ENCODE measurements at places on chromosomes 1 and 21. TPM values are rescaled to one million over a fixed set of nuclear protein-coding genes. Genes with fewer than 3 reads are reported as not detected.

Gene SERINC2
- total RNA-seq, result 25.3 TPM

Gene OR2T33
- total RNA-seq, result not detected

Gene TPM3
- total RNA-seq, result 459 TPM

Gene TCEA3
- 0.33 TPM for total RNA-seq

Gene PIK3C2B
- 8.7 TPM for total RNA-seq

Gene CD1D
- not detected for total RNA-seq

Gene LRRIQ3
- 1.0 TPM for total RNA-seq

Gene FRRS1
- total RNA-seq, result 2.3 TPM

Gene TMCO1
- total RNA-seq, result 190 TPM

Gene PTGER3
- not detected for total RNA-seq

Gene AKNAD1
- total RNA-seq, result 1.8 TPM

Gene KDF1
- total RNA-seq, result not detected

Gene PLA2G2E
- not detected for total RNA-seq

Gene CAPN9
- total RNA-seq, result not detected

Gene FAM177B
- total RNA-seq, result not detected

Gene ADORA3
- not detected for total RNA-seq

Gene RAB7B
- total RNA-seq, result 1.4 TPM

Gene DMBX1
- 0.71 TPM for total RNA-seq

Gene CASQ1
- total RNA-seq, result not detected

Gene OR2L8
- not detected for total RNA-seq

Gene SEC16B
- total RNA-seq, result 1.4 TPM

Gene ROR1
- total RNA-seq, result 10.7 TPM

Gene CHRNB2
- total RNA-seq, result 0.48 TPM
